NCI-H446 (cell line): ENCODE measurements at places on chromosomes 2 and 18.

- no peak for DNase-seq
Observed at GRCh38 chr2:203804070-203804469, 63.5 kb upstream of the CTLA4 start.

DNA sequence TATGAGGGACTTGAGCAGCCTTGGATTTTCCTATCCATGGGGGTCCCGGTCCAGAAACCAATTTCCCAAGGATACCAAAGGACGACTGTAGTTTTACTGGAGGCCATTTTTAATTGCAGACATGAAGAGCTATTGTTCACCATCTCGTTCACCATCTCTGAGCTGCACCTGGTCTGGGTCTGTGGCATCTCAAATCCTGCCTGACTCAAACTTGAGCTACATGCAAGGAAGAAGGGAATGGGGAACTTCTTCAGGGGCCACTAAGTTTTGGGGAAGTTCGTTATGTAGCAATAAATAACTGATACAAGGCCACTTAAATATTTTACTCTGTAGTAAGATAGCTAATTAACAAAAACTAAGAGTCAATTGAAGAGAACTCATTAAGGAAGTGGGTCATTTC lies 2.1 kb upstream of the SMCHD1 start:
- DNase-seq: no peak

DNA sequence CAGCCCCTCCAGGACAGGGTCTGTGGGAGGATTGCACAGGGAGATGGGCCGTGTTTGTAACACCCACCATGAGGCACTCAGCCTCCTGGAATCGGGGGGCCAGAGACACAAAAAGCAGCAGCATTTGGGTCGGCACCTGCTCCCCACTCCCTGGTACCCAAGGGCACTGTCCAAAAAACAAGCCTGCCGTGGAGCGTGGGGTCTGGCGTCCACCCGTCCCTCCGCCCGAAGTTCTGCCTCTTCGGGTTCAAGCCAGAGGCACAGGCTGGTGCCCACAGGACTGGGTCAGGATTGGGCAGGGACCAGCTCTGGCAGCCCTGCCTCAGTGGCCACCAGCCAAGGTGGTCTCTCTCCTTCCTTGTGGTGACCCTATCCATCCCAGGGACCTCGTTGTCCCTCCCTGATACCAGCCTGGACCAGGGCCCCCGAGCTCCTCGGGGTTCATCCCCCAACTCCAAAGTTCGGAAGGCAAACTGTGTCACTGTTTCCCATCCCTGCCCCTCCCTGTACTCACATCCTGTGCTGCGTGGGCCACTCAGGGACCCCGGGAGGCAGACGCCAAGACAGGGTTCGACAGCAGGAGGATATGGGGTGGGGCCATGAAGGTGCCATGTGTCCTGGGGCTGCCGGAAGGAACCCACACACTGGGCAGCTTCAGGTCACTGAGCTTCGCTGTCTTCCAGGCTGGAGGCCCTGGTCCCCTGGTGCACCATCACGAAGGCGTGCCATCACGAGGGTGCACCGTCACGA lies 126.0 kb upstream of the HDAC4 start:
- DNase-seq: no peak

DNA sequence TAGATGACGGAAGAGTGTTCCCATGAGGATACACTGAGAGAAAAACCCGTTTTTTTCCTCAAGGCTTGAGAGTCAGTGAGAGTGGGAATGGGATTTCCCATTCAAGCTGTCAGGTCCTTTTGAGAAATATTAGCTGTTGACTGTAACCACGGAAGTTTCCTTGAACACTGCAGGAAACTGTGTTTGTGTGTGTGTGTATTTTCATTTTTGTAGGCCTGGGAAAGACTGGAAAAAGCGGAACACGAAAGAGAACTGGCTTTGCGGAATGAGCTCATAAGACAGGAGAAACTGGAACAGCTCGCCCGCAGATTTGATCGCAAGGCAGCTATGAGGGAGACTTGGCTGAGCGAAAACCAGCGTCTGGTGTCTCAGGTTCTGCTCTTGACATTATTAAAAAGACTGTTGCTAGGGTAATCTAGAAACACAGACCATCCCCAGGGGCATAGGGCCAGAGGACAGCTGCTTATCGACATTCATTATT lies 98.8 kb upstream of the EML6 start:
- DNase-seq: no peak

DNA sequence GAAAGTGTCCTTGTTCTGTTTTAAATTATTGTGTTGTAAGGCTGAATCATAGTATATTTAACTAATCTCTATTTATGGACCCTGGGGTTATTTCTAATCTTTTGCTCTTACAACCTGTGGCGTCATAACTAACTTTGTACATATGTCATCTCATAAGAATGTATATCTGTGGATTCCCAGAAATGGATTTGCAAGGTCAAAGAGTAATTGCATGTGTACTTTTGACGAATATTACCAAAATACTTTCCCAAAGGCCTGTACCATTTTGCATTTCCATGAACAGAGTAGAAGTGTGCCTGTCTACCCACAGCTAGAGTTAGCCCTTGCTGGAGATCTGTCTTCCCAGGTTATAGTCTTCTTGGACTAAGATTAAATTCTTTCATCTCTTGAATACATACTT lies 42.8 kb downstream of the SEMA4F start:
- DNase-seq: no peak

GRCh38 chr2:216694826-216695217 lies 527 bp downstream of the IGFBP5 start:
- no peak for DNase-seq

DNA sequence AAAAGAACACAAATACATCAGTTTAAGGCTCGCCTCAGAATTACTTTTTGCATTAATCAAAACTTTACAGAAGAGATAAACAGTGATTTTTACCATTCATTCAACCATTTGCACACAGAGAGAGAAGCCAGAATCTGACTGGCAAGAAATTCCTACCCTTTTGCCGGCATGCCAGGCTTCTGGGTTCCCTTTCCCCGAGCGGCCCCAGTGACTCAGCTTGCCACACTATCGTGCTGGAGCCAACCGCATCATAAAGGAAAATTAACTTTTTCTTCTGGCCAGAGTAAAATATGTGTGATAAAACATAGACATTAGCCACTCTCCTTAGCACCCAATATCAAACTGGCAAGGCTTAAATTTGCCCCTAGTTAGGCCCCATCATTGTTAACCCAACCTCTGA lies 61.8 kb upstream of the IKZF2 start:
- DNase-seq: no peak

DNA sequence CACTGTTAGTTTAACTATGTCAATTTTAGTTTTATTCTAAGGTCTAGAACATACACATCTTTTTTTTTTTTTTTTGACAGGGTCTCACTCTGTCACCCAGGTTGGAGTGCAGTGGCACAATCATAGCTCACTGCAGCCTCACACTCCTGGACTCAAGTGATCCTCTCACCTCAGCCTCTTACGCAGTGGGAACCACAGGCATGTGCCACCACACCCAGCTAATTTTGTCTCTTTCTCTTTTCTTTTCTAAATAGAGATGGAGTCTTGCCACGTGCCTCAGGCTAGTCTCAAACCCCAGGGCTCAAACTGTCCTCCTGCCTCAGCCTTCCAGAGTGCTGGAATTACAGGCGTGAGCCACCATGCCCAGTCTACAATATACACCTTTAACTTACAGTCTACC lies 69.5 kb upstream of the CHRNA1 start:
- DNase-seq: no peak

DNA sequence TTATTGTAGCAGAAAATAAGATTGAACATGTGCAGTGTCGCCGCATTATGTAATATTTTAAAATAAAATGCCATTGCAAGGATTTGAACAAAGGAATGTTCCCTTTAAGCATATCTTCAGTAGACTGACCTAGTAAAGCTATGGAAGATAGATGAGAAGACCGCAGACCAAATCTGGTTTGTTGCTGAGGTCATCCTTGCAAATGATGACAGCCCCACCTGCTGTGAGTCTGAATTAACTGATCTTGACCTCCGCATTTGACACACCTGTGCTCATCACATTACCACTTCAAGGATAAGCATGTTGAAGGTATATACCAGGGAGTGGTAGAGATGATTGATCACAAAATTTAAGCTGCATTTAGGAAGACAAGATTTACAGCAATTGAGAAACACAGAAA lies 96.2 kb downstream of the NYAP2 start:
- no peak for DNase-seq

DNA sequence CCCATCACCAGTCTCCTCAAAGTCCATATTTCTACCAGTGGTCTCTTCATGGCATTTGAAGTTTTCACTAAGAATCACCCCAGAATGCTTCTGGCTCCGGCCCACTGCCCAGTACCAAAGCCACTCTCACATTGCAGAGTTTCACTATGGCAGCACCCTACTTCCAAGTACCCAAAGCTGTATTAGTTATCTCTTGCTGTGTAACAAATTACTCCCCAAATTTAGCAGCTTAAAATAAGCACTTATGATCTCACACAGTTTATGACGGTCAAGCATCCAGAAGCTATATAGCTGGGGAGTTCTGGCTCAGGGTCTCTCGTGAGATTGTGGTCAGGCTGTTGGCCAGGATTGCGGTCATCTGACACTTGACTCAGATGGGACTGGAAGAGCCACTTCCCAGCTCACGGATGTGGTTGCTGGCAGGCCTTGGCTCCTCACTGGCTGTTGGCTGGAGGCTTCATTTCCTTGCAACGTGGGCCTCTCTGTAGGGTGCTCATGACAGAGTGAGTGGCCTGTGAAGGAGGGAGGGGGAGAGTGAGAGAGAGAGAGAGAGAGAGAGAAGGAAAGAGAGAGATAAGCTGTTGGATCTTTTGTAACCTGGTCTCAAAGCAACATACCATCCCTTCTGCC lies 189.5 kb downstream of the CTIF start:
- DNase-seq: no peak

DNA sequence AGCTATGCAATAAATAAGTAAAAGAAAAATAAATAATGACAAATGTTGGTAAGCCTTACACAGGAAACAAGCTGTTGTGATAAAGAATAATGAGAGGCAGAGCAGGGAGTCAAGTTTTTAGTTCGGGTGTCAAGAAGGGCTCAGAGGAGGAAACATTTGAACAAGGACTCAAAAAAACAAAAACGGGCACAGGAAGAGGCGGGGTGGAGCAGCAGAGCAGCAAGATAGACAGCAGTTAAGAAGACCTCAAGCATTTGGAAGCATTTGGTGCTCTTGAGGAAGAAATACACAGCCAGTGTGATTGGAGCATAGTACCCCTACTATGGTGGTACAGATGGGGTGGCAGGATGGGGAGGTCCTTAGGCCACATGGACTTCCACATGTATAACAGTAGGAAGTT lies 2.8 kb downstream of the TMEM169 start:
- DNase-seq: no peak

- DNase-seq: no peak
Observed at GRCh38 chr18:2884706-2885285, 38.0 kb downstream of the EMILIN2 start.

DNA sequence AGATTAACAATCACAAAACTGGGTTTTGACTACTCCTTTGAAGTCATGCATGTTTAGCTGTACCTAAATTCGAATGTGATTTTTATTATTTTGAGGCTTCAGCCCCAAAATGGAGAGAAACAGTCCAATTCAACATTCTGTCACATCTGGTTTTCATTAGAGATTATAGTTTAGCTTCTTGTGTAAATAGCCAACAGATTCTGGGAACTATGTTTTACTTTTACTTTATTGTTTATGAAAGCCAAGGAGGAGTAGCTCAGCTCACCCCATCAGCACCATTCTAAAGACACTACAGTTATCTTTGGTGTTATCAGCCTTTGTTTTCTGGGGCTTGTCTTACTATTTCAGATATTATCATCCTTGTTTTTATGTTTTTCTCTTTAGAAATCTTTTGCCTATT lies 465.0 kb upstream of the CWC22 start:
- no peak for DNase-seq

GRCh38 chr2:212157012-212157411 lies 381.6 kb downstream of the ERBB4 start:
- no peak for DNase-seq

- DNase-seq: no peak
Observed at GRCh38 chr2:201928363-201928762, 105.3 kb upstream of the FZD7 start.

DNA sequence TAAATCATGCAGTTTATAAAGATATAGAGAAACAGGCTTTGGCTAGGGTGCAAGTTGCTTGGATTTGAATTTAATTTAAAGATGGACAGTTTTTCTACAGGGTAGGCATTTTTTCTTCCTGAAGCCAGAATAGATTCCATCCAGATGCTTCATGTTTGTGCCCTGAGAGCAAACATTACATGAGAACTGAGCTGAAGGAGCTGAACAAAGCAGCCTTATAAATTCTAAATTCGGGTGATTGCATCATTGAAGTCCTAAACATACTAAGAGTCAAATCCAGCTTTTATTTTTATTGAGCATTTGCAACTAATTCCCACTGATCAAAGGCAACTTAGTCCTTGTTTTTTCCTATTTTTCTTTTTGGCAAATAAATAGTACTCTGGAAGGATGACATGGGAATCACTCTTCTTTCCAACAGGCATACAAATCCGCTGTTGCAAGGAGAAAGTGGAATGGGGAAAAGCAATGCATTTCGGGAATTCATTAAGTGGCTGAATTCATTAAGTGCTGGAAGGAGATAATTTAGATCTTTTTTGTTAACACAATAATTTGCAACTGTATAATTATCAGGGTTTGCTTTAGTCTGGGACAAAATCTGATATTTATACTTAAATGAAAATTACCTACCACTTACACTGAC lies 828.0 kb downstream of the SLC4A3 start:
- DNase-seq: no peak

- DNase-seq: no peak
Observed at GRCh38 chr2:157488877-157489276, 45.0 kb upstream of the CYTIP start.

DNA sequence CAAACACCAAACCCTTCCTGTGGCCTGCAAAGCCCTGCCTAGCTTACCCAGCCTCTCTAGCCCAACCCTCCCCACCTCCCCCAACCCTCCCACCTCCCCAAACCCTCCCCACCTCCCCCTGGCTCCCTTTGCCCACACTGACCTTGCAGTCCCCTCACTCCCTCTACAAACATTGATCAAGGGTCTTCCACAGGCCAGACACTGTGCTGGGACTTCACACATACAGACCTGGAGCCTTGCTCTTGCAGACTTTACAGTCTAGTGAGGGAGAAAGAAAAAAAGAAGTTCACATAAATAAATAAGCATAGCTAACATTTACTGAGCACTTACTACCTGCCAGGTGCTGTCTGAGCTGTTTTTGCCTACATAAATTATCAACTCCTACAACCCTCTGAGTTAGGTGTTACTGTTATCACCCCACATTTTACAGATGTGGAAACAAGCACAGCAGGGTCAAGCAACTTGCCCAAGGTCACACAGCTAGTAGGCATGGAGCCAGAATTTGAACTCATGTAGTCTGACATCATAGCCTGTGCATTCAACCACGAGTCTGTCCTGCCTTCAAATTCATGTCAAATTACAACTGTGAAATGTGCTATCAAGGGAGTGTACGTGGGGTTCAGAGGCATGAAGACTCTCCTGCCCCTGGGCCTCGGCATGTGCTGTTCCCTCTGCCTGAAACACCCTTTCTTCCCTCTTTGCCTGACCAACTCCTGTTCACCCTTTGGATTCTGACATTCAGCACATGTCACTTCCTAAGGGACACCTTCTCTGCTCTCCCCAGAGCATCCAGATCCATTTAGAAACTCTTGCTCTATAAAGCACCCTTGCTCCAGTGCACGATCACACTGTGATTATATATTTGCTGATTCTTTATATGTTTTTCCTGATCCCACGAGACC lies 209.9 kb downstream of the TNS1 start:
- no peak for DNase-seq

GRCh38 chr2:10332402-10333246 lies 29.9 kb downstream of the HPCAL1 start:
- DNase-seq: no peak
